ENCODE measurements at places on chromosomes 6 and 20.

GRCh38 chr6:160253714-160254113 lies 4.9 kb downstream of the SLC22A2 start:
- no peak for DNase-seq

DNA sequence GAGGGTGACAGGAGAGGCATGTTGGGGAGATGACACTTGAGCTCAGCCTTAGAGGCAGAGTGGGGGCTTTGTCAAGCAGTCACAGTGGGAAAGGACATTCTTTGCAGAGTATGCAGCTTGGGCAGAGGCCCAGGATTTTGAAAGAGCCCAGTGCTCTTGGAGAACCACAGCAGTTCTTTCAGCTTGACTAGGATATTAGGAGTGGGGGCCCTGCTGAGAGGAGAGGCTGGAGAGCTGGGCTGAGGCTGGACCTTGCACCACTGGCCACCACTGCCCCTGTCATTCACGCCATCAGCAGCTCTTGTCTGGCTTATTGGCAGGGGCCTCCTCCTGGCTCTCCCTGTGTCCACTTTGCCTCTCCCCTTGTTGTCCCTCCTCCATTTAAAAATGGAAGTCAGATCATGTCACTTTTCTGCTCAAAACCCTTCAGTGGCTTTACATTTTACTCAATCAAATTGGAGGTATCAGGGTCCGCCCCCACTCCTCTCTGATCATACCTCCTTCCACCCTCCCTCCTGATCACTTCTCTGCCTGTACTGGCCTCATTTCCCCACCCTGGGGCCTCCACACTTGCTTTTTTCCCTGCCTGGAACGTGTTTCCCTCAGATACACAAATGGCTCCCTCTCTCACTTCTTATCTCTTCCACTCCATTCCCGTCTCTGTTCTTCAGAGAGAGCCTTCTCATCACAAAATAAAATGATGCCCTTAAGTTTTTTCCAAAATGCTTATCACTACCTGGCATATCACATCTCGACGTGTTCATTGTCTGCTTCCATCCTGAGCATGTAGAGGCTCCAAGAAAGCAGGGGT lies 10.5 kb downstream of the MANBAL start:
- DNase-seq, result no peak

DNA sequence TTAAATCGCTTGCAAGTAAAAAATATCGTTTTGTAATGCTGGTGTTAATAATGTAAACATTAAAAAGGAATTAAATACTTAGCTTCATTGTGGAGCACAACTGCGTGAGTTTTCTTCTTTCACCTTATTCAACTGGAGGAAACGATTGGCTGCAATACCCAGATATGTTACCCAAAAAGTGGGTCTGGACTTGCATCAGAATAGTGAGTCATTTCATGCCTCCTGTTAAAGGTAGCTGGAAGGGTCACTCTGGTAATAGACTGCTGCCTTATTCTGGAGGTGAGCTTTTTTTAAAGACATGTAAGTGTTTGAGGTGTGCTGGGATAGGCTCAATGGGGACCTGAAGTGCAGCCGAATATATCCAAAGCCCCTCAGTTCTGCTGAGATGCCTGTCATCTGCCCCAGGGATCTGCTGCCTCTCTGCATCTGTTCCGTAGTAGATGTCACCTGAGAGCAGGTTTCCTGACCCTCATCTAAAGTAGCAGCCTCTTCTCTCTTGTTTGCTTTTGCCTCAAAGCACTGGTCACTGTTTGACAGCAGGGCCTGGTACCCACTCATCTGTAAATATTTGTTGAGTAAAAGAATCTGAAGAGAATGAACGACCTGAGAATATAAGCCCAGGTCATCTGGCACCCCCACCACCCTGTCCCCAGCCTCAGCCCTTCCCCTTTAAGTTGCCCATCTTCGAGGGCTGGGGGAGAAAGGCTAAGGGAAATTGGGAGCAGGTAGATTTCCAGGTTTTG lies 5.6 kb upstream of the UQCC2 start:
- DNase-seq, result no peak

GRCh38 chr20:59993736-59994430 lies 35.7 kb downstream of the CDH26 start:
- DNase-seq, result no peak

DNA sequence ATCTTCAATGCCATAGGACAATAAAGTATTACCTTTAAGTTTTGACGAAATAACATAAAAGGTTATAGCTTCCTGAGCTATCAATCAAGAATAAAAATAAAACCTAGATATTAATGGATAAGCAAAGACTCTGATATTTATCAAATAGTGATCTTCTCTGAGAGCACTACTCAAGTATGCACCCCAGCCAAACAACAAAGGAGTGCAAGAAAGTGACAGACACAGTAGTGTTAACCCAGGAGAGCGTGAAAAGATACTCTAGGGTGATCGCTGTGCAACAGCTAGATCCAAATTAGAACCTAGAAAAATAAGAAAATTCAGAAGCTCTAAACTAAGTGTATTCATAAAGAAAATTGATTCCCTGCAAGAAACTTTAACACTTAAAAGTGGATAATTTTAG lies 83.5 kb upstream of the CDYL start:
- DNase-seq, result no peak

All from NCI-H1105 treated with DMSO at 0.1 percent for 48 hours (cell line).